ENCODE measurements at places on chromosomes 11 and 22. TPM values are rescaled to one million over a fixed set of nuclear protein-coding genes. Genes with fewer than 3 reads are reported as not detected.

SEPTIN5 gene
- total RNA-seq = 18.4 TPM

ESAM gene
- total RNA-seq = 1.5 TPM

NEFH gene
- total RNA-seq = 0.54 TPM

CHRM4 gene
- not detected for total RNA-seq

OR6T1 gene
- total RNA-seq = not detected

BTBD18 gene
- not detected for total RNA-seq

JOSD1 gene
- total RNA-seq = 56.4 TPM

CTR9 gene
- total RNA-seq = 30.5 TPM

CYTH4 gene
- 0.72 TPM for total RNA-seq

RFPL3 gene
- not detected for total RNA-seq

USP2 gene
- not detected for total RNA-seq

SCGB1D1 gene
- not detected for total RNA-seq

BBS1 gene
- total RNA-seq = 54.7 TPM

OTOG gene
- not detected for total RNA-seq

All from fibroblast of the aortic adventitia (primary cell).